ENCODE measurements at places on chromosomes 6 and 20.

DNA sequence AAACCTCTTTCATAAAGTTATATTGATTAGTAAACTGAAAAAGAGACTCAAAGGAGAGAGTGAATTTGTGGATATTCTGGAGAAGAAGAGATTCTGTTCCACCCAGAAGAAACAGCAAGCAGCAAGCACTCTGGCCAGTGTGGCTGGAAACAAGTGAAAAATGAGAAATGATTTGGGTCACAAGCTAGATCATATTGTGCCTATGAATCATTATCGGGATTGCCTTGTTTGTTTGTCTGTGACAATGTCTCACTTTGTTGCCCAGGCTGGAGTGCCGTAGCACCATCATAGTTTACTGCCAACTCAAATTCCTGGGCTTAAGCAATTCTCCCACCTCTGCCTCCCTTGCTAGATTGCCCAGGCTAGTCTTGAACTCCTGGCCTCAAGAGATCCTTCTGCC, 106.5 kb upstream of the LOC128125822 start:
- DNase-seq = no peak

GRCh38 chr6:21846541-21847451, 253.2 kb downstream of the SOX4 start:
- no peak for DNase-seq

DNA sequence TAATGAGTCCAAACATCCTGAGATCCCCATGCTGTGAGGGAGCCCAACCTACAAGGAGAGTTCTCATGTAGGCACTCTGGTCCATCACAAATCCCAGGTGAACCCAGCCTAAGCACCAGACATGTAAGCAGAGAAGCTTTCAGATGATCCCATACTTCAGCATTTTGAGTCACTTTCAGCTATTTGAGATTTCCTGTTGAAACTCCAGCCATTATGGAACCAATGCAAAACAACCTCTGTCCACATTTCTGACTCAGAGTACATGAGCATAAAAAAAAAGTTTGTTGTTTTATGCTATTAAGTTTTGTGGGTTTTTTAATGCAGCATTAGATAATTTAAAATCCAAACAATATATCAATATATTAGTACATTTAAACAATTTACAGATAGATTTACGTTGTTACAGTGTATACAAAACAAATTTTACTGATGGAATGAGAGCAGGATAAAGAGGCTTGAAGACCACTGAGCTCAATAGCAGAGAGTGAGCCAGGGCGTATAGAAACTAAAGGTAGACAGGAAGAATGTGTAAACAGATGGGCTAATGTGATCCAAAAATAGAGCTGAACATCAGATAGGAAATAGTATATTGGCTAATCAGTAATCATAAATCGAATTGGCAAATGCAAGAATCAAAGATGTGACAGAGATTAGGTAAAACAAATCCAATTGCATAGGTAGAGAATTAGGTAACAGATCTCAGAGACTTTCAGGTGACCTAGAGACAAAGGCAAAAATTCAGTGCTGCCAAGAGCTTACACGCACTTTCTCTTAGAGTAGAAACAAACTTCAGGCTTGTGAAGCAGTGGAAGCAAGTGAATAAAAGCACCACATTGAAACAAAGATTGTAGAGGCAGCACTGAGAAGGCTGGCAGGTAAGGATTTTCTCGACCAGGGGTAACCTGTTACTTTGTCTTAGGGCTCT, 36.2 kb upstream of the PLCB1 start:
- no peak for DNase-seq

- DNase-seq = no peak
Observed at GRCh38 chr6:71034563-71035345, 77.9 kb upstream of the B3GAT2 start.

GRCh38 chr20:39289831-39290230, 327.7 kb downstream of the DHX35 start:
- no peak for DNase-seq

DNA sequence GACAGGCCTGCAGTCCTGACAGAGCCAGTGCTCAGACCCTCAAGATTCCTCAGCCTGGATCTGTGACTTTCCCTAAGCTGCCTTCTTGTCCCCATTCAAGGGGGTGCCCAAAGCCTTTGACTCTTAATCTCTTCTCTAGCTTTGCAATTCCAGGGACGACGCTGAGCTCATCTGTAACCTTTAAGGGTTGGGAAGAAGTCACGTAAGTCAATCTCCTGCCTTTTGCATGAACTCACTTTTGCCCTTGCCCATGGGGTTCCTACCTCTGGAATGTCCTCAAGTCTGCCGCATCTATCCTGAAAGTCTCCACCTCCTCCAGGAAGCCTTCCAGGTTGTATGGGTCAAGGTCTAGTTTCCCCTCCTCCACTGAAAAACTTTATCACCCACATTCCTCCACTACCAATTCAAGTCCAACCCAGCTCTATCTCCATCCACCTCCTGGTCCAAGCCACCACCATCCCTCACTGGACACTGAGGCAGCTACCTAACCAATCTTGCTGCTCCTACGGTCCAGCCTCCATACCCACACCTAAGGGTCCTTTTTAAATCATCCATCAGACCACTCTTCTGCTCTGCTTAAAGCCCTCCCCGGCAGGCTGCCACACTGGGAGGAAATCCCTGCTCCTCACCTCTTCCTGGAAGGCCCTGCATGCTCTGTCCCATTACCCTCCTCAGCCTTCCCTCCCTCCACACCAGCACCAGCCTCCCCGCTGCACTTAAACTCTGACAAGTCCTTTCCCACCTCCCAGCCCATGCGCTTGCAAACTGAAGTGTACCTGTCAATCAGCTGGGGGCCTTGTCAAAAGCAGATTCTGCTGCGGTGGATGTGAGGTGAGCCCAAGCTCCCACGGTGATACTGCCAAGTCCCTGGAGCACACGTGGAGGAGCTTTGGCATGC, 29.7 kb downstream of the PREX1 start:
- no peak for DNase-seq

- no peak for DNase-seq
Observed at GRCh38 chr6:152309648-152310047, 327.5 kb downstream of the SYNE1 start.

GRCh38 chr6:4322846-4323309, 187.5 kb upstream of the ECI2 start:
- DNase-seq = no peak

- no peak for DNase-seq
Observed at GRCh38 chr20:19849341-19850197, 91.5 kb downstream of the RIN2 start.

- DNase-seq = no peak
Observed at GRCh38 chr6:38503960-38504682, 135.6 kb downstream of the BTBD9 start.

DNA sequence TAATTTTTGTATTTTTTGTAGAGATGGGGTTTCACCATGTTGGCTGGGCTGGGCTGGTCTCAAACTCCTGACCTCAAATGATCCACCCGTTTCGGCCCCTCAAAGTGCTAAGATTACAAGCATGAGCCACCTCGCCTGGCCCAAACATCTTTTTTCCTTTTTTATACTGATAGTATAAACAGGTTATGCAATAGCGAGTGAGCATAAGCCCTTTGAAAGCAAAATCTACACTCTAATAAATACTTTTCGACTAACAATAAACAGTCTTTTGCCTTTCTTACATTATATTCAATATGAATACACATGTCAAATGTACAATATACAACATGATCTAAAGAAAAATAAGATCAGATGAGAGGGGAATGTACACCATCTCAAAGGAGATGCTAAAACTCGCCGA, 38.7 kb downstream of the KIF13A start:
- no peak for DNase-seq

Measured in stimulated activated CD4-positive, alpha-beta T cell treated with anti-CD3 and anti-CD28 coated beads, Interleukin-1b, Interleukin-23, amount 100 ng/mL, for 1 hour (primary cell).